Lung microvascular endothelial cell (primary cell): ENCODE measurements at places on chromosomes 12 and 14. TPM values are rescaled to one million over a fixed set of nuclear protein-coding genes. Genes with fewer than 3 reads are reported as not detected.

GRCh38 chr12:108825201-108825950 is 32.0 kb downstream of the SSH1 start:
- peak; percentile 73 for DNase-seq

DNA sequence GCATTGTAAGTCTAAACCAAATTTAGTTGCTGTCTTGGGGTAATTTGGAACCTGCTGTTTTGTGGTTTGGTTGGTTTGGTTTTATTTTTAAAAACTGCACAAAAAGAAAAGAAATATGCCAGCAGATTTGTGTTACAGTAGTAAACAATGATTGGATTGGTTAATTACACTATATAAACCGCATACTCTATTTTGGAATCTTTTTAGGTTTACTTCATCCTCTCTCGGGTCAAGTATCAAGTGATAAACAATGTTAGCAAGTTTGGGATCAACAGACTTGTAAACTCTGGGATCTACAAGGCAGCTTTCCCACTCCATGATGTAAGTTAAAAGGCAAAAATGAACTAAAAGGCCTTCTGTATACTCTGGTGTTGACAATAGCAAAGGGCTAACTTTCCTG is 132.4 kb downstream of the ANO6 start:
- DNase-seq, result no peak

GRCh38 chr14:103143506-103143905 is 20.2 kb downstream of the TNFAIP2 start:
- DNase-seq, result no peak

The OR4K2 gene
- not detected in 2 replicates for total RNA-seq

DNA sequence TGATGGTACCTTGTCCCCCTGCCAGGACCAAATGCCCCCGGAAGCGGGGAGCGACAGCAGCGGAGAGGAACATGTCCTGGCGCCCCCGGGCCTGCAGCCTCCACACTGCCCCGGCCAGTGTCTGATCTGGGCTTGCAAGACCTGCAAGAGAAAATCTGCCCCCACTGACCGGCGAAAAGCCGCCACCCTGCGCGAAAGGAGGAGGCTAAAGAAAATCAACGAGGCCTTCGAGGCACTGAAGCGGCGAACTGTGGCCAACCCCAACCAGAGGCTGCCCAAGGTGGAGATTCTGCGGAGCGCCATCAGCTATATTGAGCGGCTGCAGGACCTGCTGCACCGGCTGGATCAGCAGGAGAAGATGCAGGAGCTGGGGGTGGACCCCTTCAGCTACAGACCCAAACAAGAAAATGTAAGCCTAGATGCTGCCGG is 410 bp downstream of the MYF6 start:
- DNase-seq, result no peak

DNA sequence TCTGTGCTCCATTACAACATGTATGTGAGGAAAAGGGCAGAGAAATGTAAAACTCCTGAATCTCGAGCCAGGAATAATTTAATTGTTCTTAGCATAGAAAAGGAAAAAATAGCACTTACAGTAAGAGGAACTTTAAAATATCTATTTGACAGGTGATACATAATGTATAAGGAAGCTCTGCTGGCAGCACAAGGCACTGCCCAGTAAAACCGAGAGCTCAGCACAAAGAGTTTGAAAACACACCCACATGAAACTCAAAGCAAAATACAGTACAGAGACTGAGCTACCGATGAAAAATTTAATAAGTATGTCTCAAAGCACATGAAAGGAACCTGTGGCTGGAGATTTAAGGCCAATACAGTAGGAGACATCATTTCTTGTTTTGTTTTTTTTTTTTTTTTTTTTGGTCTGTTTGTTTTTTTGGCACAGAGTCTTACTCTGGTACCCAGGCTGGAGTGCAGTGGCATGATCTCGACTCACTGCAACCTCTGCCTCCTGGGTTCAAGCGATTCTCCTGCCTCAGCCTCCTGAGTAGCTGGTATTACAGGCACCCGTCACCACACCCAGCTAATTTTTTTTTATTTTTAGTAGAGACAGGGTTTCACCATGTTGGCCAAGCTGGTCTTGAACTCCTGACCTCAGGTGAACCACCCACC is 19.2 kb downstream of the CLIP1 start:
- no peak for DNase-seq

DNA sequence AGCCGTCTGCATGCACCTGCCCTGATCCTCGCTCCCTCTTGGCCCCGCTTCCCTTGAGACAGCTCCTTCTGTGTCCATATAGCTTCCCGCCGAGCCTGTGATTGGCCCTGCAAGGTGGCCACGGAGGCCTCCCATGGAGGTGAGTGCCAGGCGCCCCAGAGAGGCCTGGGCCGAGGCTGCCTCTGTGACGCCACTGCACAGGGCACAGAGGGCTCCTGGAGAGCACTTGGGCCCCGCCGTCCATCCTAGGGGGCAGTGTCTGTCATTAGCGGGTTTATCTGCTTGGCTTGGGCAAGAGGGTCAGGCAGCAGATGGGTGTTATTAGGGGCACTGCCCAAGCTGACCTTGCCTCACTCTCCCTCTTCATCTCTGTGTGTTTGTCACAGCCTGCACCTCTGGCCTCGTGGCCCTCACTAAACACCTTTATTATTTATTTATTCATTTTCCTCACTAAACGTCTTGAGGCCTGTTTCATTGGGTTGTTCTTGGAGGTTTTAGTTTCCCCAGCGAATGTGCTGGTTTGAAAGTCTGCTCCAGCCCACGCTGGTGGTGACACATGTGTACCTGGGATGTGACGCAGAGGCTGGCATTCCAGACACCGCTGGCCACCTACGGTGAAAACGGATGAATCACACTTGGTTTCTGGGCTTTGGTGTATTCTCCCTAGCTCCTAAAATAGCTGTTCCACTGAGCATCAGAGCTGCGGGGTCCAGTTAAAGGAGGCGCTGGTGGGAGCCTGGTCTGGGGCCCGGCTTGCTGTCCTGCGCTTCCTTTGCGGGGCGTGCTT is 5.9 kb downstream of the ZFYVE21 start:
- no peak for DNase-seq

DNA sequence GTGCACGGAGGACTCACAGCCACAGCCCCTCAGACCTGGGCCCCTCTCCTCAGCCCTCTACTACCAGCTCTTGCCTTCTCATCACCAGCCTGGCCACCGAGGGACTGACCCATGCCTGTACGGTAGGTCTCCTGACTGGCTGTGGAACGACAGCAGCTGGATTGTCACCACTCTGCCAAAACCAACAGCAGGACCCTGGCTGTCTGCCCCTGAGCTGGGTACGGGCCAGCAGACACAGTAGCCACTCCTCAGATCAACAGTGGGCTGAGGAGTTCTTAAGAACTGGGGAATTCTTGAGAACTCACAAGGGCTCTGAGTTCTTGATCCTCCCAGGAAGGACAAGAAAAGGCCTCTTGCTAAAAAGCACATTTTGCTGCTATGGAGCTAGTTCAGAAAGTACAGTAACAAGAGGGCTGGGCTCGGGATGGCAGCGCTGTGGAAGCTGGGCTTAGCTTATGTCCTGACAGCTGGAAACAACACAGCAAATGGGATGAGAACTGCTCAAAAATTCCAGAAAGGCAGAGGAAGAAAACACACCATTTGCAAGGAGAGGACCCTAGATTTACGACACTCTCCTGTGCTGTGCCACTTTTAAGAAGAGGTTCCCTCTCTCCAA is 176.4 kb downstream of the ANO2 start:
- DNase-seq, result peak; percentile 69

The TAS2R14 gene
- 0.87 and 1.4 TPM in 2 replicates for total RNA-seq

The KLRB1 gene
- not detected in 2 replicates for total RNA-seq

DNA sequence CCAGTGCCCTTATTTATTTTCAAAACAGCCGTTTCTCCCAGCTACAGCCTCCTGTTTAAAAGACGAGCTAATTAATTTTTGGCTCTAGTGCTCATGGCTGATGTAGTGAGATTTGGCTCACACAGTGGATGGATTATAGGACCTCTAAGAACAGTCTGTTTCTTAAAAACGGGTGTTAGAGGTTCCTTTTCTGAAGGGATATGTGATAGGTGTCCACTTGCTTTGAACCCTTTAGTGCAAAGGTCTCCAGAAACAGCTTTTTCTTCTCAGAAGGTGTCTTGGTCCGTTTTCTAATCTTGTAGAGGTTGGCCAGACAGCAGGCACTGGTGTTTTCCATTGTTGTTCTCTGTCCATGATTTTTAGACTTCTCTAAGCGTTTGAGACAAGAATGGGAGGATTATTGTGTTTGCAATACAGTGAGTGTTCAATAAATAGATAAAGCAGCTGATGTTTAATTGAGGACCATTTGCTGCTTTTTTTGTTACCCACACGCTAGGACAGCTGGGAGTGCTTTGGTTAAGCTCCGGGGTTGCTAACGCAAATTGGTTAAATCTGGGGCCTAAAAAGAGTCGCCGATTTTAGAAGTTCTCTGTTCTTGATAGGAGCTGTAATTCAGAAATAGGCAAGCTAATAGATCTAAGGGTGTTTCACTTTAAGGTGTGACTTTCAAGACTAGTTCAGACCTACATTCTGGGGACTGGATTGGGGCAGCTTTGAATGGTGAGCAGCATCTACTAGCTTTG is 1.0 kb downstream of the BORCS5 start:
- peak; percentile 17 for DNase-seq

DNA sequence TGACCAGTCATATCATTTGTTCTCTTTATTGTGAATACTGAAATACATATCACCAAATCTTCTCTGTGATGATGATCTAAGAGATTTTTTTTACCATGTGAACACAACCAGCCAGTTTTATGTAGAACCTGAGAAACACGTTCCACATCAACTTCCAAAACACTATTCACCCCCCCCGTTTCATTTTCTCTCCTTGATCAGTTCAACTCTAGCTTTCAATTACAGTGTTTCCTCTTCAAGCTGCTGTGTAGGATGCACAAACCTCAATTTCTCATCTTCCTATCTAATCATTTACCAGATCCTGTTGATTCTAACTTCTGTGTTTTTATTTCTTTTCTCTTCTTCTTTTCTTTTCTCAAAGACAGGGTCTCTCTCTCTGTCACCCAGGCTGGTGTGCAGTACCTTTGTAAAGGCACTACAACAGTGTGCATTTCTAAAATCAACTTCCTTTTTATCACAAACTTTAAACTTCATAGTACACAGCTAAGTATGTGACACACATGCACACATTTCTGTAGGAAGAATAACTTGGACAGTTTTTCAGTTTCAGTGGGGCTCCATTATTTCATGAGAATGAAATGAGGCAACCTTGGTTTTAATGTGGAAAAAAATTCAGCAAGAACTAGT is 149.9 kb upstream of the FBXO33 start:
- no peak for DNase-seq

The TAS2R9 gene
- total RNA-seq, result under 0.01 TPM in 1 of 2 replicates, not detected in the other

- DNase-seq, result no peak
These were observed 1191.0 kb upstream of the TMEM132C start for GRCh38 chr12:127075981-127076380.

DNA sequence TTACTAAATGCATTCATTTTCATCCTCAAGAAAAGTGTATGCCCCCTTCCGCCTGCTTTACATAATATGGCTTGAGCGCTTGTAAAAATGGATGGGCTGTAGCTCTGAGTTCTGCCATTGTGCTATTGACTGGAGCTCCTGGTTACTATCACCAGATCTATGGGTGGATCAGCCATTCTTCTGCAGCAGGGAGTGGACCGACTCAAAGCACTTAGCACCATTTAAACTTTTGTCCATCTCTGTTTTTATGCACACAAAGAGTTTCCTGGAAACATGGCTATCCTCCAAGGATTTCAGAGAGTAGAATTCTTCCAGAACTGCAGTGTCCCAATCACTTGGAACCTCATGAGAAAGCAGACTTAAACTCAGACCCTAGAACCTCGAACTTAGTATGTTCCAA is 4.5 kb upstream of the NUMB start:
- DNase-seq, result peak; percentile 55

DNA sequence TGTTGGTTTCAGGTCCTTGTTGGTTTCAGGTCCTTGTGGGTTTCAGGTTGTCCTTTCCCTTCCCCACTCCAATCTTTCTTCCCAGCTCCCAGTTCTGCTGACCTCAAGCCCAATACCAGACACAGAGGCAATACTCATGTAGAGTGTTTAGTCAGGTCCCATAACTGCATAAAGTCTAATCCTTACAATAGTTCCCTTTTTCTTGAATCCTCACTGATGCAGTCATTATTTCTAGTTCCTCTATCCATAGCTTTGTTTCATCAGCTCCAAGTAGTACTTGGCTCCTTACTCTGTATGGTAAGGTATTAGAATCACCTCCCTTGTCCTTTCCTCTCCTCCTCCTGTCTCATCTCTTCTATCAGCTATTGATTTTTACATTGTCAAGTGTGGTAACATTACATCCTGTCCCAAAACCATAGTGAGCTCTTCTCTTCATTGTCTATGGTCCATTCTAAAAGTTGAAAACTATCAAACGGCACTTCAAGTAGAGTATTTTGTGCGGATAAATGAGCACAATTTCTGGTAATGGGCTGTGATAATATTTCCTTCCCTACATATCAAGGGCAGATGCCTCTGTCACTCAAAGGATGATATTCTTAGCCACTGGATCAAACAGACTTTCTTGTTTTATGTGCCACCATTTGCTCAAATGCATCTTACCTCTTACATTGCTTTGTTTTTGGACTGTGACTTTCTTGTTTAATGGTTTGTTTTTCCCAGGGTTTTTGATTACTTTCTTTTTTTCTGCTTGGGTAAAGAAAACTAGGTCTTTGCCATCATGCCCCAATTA is 57.2 kb upstream of the JDP2 start:
- DNase-seq, result no peak

The TTC6 gene
- total RNA-seq, result under 0.01 TPM in 1 of 2 replicates, not detected in the other

- no peak for DNase-seq
These were observed 11.2 kb downstream of the PRPF39 start for GRCh38 chr14:45095143-45095542.

- peak; percentile 26 for DNase-seq
These were observed 101.9 kb downstream of the SETD3 start for GRCh38 chr14:99378782-99379214.

DNA sequence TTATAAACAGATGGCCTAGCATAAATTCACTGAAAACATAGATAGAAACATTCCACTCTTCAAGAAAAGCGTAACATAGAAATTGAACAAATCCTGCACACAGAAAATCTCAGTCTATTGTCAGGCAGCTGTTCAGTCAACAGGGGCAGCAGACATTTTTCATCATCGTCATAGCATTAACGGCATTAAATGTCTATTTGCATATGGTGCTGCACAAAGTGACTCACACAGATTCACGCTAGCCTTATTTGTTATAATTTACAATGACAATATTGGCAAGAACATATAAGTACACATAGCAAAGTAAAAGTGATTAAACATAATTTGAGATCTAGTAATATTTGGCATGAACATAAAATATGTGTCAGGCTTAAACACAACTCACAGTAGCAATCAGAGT is 95.7 kb downstream of the CEP128 start:
- no peak for DNase-seq

The CEP170B gene
- total RNA-seq, result 2.8 and 5.0 TPM in 2 replicates

DNA sequence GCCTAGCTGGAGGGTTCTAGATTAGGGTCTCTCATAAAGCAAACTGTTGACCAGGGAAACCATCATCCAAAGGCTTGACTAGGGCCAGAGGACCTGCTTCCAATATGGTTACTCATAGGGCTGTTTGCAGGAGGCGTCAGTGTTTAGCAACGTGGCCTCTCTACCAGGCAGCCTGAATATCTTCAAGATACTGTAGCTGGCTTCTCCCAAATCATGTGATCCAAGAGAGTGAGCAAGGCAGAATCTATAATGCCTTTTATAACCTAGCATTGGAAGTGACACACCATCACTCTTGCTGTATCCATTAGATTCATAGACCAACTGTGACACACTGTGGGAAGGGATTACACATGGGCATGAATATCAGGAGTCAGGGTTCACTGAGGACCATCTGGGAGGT is 17.3 kb downstream of the TPH2 start:
- DNase-seq, result no peak
